ENCODE measurements at places on chromosomes 13 and 19.

GRCh38 chr19:54014920-54015560 is 23.6 kb downstream of the CACNG6 start:
- no peak for DNase-seq

DNA sequence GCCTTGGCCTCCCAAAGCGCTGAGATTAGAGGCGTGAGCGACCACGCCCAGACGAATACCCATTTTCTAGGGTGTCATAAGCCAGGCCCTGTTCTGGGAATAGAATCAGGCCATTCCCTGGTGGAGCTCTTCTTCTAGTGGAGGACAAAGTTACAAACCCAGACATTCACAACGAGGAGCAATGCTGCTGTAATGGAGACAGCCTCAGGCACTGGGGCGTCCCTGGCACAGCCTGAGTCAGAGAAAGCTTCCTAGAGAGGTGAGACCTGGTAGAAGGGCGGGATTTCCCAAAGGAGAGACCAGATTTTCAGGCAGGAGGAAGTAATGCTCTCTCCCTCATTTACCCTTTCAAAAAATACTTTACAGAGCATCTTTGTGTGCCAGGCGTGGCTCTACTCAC is 12.7 kb downstream of the PRKCG start:
- no peak for DNase-seq

DNA sequence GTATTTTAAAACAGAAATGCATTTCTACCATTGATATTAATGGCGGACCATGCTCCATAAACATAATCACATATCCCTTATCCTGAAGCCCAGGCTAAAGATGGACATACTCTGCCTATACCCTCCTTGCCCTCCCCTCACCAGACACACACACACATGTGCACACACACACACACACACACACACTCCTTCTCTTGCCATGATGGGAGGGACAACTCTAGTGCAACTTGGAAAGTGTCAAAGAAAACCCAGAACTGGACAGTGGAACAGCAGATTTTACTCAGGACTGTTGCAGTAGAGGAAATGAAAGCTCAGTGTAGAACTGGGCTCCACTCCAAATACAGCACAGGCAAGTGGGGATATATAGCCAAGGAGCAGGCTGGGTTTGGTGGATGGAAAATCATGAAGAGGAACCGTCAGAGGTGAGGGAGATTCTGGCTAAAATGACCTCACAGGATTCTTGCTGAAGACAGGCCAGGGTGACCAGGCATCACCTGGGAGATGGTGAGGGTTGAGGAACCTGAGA is 40.8 kb downstream of the TNFRSF19 start:
- DNase-seq: peak; percentile 54

DNA sequence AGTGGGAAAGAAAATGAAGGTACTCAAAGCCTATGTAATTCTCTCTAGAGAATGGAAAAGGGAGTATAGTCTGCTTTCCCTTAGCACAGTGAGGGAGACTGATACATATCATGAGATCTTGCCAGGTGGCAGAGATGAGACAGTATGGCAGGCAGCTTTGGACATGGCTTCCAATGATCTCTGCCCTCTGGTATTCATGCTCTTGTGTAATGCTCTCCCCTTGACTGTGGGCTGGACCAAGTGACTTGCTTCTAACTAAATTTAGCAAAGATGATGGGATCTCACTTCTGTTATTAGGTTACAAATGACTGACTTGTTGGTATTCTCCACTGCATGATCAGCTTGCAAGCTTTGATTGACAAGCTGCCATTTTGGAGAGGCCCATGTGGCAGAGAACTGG is 10.2 kb downstream of the ZNF132 start:
- no peak for DNase-seq

GRCh38 chr13:19071161-19071936 is 110.3 kb downstream of the TUBA3C start:
- DNase-seq: no peak

DNA sequence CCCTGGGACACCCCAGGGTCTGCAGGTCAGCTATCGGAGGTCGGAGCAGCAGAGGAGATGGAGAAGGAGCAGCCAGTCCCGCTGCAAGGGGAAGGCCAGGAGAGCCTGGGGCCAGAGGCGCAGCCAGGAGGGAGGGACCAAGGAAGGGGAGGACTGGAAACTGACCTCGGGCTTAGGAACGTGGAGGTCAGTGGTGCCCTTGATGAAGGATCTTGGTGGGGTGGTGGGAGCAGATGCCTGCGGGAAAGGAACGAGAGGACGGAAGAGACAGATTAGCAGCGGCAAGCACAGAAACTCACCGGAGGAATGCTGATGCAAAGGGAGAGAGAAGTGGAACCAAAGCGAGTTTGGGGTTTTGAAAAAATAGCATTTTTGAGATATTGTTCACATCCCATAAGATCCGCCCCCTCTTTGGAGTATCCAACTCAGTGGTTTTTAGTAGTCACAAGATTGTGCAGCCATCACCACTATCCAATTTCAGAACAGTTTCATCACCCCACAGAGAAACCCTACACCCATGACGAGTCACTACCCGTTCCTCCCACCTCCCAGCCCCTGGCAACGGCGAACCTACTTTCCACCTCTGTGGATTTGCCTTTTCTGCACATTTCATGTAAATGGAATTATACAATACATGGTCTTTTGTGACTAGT is 22.1 kb downstream of the PLEKHF1 start:
- DNase-seq: peak; percentile 76

DNA sequence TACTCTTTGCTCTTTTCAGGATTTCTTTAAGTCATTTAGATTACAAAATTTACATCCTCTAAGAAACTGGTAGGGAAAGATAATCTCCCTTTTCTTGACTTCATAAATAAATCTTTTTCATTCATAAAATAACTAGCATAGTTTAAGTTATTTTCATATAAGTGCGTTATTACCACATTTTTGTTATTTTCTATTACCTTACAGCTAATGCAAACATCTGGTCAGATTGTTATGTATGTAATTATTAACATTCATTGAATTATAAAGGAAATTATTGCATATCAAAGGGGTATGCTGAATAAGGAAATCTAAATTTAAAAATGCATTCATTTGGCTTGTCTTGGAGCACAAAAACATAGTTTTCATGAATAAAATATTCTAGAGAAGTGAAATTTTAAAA is 55.3 kb upstream of the SLITRK1 start:
- no peak for DNase-seq

- no peak for DNase-seq
Observed at GRCh38 chr13:47794963-47795362, 206.1 kb downstream of the SUCLA2 start.

Measured in femur (tissue), 1 donor.